ENCODE measurements at places on chromosomes 7 and 10.

DNA sequence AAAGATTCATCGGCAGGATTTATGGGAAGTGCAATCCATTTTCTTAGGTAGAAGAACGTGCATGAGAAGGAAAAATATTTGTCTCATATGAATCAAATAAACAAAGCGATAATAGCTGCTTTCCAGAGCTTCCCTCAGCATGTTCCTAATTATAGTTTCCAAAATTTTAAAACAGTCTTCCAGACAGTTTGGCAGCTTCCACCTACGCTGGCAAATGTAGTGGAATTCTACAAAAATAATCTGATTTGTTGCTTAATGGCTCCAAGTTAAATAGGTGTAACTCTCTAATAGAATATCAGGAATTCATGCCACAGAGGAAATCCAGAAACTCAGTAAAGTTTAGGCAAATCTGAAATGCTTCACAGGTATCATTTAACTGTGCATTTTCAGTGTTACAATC lies 23.3 kb upstream of the AGBL3 start:
- no peak for DNase-seq

GRCh38 chr10:50234486-50234885 lies 16.8 kb downstream of the ASAH2 start:
- DNase-seq, result peak; percentile 7

- DNase-seq, result no peak
Observed at GRCh38 chr7:2383543-2384274, 19.7 kb upstream of the CHST12 start.

DNA sequence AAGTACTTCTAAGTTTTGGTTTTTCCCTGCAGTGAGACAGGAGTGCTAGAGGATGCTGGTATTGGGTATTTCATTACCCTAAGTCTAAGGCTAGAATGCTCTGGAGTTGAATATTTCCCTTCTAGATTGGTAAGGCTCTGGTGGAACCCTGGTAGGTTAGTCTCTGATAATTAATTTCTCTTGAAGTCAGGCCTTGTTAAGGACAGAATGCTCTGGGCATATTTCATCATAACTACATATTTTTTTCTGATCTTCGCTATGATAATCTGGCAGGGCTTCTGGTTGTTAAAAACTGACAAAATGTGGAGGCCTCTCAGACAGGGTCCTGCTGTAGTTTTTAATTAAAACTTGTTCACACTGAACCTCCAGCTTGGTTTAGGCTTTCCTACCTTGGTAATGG lies 83.8 kb downstream of the CDK13 start:
- DNase-seq, result no peak

DNA sequence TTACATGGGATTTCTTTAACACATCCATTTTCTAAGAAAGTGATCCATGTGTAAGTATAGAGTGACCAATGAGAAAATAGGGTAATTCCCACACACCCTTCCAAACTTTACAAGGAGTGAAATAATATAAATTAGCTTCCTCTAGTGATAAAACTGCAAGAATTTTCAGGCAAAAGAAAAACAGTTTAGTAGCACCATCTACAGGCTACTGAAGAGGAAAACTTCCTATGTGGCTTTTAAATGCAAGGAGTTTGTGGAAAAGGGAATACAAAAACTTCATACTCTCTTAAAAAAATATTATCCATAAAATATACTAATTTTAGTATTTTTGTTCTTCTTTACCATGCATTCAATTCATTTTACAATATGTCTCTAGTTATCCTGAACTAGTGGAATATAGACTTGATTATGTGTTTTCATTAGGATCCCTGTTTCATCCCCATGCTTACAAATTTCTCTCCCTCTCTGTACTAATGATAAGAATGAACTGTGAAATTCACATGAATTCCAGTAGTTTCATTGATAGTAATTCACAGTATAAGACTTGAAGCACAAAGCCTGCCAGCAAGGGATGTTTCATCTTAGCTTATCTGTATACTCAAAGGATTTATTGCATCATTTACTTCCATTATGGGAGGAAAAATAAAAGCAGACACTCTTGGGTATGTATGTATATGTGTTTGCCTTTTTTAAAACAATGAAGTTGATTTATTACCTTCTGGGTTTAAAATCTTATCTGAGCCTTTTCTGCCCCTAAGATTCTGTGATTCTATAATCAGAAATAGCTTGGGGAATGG lies 442.9 kb downstream of the AUTS2 start:
- DNase-seq, result peak; percentile 30

- DNase-seq, result no peak
Observed at GRCh38 chr7:85290269-85290668, 103.4 kb upstream of the SEMA3D start.

GRCh38 chr10:110862961-110863360 lies 8.8 kb upstream of the PDCD4 start:
- DNase-seq, result no peak

DNA sequence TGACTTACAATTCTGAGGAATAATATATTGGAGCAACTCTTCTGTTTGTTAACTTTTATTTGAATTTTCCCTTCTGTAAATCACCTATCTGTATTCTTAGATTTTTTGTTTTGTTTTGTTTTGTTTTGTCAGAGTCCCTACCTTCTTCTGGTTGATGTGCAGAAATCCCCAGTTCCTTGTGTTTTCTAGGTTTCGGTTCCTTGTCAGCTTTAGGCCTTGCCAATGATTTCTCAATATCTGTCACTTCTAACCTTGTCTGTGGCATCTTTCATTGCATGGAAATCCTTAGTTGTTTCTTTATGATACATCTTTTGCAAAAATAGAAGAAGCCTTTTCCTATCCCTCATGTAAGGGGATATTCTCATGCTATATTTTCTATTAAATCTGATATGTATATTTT lies 21.7 kb upstream of the ST8SIA6 start:
- no peak for DNase-seq

DNA sequence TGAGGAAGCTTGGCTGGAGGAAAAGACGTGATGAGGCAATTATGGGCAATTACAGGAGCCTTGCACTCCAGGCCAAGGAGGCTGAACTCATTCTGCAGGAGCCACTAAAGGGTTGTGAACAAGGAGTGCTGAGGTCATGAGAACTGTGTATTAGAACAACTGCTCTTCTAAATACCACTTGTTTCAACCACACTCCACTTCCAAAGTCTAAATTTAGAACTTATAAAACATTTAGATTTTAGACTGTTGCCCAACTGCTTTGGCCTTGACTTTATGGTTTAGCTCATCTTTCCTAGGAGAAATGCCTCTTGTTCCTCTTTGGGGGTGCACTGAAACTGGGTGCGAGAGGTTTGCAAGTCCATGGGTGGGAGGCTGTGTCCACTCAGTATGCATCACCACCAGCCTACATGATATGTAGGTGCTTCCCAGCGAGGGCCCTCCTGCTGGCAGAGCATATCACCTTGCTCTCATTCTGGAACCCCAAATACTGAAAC lies 199.7 kb upstream of the AOAH start:
- DNase-seq, result no peak

GRCh38 chr10:101617824-101618568 lies 29.9 kb downstream of the DPCD start:
- no peak for DNase-seq

- DNase-seq, result peak; percentile 50
Observed at GRCh38 chr7:82678716-82679115, 235.1 kb upstream of the CACNA2D1 start.

Data from mesendoderm (in vitro differentiated cells).